ENCODE measurements at places on chromosomes 12 and 14.

- DNase-seq = no peak
Measured at GRCh38 chr14:58395562-58395811, 243 bp upstream of the TOMM20L start.

DNA sequence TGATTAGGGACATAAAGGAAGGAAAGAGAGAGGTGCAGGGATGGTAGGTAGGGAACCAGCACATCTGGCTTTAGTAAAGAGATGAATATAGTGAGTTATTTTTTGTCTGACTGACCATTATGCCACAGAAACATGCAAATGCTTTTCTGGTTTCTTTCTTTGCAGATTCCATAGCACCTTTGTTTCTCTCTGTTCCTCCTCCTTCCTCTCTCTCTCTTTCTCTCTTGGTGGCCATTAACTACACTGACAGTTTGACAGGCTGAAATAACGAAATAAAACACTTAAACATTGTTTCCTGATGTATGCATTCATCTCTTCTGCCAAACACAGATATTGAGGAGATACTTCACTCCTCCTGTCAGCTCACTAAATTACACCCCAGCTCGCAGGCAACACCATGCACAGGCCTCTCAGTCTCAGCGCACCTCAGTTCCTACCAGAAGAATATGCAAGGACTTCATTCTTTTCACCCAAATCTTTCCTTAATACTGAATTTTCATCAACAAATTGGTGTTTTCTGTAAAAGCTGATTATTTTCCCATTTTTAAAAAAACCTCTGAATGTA lies 406.9 kb upstream of the SOX5 start:
- DNase-seq = no peak

DNA sequence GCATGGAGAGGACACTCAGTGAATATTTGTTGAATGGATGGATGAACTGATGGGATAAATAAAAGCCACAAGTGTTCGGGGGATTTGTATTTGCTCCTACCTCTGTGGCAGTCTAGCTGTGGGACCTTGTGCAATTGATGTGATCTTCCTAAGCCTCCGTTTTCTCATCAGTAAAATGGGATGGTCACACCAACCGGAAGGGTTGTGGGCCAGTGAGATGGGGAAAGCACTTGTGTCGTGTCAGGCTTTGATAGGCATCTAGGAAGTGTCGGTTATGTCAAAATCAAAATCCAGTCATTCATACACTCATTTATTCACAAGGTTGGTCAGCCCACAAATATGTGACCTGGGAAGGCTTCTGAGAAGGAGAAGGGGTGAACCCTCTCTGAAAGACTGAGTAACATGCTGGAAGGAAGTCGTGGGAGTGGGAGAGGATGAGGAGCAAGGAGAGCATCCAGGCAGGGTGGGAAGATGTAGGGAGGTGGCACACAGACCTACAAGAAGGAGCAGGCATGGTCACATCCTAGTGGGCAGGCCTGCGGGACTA lies 7.8 kb upstream of the SERPINA9 start:
- DNase-seq = no peak

DNA sequence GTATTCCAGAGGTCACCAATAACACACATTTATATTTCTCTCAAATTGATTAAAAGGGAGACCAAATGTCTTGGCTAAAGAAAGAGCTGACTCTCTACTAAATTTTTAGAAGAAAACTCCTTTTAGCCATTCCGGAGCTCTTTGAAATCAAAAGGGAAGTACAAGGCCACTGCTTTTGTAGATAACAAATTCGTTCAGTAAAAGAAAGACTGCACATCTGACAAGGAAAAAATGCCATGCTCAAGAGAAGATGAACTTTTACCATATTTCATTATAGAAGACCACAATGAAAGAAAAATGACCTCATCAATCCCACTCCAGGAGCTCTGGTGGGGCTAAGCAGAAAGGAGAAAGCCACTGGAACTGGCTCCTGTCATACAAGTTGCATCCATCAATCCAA lies 57.6 kb downstream of the SPTSSA start:
- DNase-seq = no peak
